Activated CD4-positive, alpha-beta T cell treated with anti-CD3 and anti-CD28 coated beads, Interleukin-2, Interleukin-4, amounts not matched to agents 100 ng/mL and 50 ng/mL, durations not matched to agents 16 hours and 8 hours (primary cell): ENCODE measurements at places on chromosomes 7 and 10.

DNA sequence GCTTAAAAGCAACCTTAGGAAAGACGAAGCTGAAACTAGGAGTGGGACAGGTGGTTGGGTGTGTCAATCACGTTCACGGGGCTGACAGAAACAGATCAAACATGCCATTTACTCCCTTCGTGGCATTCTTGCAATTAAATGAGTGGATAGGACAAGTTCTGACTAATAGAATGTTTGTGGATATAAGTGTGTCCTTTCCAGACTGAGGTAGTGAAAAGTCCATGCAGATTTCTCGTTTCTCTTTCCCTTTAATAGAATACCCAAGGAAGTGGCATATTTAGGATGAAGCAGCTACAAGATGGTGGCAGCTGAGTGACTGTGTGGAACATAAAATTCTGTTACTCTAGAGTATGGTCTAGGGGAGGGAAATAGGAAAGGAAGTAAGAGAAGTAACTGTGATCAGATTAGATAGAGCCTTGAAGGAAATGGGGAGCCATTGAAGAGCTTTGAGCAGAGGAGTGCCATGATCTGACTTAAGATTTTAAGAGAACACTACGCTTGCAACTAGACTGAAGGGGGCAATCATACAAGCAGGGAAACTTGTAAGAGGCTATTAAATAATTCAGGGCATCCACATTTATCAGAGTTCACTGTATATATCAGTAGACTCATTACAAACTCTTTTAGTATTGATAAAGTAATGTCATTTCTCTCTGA lies 46.3 kb upstream of the HYAL4 start:
- no peak for DNase-seq

DNA sequence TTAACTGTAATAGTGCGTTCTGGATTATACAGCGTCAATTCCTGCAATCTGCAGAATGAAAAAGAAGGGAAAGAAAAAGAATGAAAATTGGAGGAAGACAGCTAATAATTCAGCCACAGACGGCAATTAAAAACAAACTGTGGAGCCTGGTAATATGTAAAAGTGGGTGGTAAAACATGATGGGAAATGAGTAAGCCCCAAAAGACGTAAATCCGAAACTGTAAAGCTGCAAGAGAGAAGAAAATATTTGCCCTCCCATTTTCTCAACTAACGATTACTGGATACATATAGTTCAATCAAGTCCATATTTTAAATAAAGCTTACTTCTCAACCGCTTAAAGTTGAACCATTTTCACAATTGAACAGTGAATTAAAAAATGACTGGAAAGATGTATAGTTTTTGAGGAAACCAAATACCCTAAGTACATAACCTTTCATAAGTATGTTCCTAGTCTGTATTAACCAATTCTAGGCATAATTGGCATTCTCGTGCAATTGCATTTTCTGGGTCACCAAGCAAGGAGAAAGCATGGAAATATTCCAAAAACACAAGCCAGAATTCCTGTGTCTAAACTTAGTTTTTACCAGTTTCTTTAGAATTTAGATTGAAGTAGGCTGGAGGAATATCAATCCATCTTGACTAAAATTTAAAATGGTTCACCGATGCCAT lies 44.8 kb downstream of the MALSU1 start:
- DNase-seq: no peak

- DNase-seq: no peak
These were observed 37.8 kb downstream of the PTPRN2 start for GRCh38 chr7:158549616-158550393.

- no peak for DNase-seq
These were observed 352.2 kb downstream of the TFEC start for GRCh38 chr7:115678086-115678982.

DNA sequence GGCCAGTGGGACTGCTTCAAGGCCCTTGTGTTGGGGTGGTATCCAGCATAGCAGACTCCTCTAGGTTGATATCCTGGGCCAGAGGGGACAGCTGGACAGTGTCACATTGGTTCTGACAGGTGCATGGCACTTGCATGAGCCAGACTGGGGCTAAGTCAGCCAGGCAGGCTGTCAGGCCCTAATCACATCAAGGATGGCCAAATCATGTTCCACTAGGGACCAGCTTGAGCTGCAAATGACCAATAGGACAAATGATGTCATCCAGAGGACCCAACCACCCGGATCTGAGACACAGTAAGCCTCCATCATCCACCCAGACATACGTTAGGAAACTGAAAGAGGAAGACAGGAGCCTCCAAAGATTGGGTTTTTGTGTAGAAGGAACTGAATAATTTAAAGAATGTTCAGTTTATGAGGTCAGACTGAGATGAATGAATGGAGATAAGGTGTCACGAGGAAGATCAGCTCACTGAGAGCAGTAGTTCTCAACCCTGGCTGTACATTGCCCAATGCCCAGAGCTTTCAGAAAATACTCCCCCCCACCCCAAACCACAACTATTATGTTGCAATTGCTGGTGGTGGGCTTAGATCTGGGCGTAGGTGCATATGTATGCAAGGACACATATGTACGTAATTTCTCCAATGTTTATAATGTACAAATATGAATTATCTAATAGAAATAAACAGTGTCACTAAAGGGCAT lies 75.2 kb upstream of the INHBA start:
- no peak for DNase-seq

GRCh38 chr7:12107841-12108254 lies 103.2 kb upstream of the TMEM106B start:
- no peak for DNase-seq

DNA sequence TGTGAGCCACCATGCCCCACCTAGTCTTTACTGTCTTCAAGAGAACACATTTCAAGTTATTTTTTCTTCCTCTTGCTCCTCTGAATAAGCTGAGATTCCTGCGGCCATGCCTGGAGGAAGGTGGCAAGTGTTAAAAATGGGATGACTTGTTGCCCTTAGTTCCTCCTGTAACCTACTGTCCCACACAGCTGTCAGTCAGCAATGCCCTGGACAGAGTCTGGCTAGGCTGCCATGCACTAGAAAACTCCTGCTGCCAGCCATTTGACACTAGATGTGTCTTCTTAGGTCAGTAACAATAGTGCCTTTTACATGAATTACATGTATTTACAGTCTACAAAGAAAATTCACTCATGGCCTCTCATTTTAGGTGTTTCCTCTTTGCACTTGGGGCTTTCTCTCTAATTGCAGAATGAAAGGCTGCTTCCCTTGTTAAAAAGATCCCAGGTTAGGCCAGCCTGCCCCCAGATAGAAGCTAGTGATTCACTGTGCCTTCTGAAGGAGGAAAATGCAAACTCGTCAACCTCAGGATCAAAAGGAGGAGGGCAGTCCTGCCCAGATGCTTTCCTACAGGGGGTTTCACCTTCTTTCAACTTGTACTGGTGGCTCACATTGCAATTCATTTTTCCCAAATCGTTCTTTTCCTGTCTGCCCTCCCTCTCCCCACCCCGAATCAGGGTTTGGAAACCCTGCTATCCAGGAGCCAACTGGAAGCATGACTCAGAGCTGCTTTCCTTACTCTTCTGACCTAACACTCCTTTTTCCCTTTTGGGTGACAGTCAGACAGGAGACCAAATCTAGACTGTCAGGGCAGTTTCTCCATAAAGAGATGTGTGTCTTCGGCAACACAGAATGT lies 136.6 kb downstream of the SPAG6 start:
- no peak for DNase-seq

GRCh38 chr7:83925860-83926259 lies 268.7 kb downstream of the SEMA3A start:
- DNase-seq: no peak

DNA sequence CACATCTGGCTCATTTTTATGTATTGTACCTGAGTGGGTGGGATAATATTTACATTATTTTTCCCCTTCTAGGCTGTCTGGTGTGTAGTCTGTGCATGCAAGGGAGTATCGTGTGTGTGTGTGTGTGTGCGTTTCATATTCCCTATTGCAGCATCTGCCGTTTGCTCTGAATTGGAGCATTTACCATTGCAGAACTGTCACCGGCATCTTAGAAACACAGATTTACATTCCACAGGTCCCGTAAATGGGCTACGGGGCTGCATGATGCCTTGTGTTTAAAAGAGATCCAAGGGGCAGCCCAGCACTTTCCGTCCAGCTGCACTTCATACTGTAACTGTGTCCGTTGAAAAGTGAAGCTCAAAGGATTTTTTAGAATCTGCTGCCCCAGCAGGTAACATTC lies 167.1 kb upstream of the KIAA1217 start:
- no peak for DNase-seq

DNA sequence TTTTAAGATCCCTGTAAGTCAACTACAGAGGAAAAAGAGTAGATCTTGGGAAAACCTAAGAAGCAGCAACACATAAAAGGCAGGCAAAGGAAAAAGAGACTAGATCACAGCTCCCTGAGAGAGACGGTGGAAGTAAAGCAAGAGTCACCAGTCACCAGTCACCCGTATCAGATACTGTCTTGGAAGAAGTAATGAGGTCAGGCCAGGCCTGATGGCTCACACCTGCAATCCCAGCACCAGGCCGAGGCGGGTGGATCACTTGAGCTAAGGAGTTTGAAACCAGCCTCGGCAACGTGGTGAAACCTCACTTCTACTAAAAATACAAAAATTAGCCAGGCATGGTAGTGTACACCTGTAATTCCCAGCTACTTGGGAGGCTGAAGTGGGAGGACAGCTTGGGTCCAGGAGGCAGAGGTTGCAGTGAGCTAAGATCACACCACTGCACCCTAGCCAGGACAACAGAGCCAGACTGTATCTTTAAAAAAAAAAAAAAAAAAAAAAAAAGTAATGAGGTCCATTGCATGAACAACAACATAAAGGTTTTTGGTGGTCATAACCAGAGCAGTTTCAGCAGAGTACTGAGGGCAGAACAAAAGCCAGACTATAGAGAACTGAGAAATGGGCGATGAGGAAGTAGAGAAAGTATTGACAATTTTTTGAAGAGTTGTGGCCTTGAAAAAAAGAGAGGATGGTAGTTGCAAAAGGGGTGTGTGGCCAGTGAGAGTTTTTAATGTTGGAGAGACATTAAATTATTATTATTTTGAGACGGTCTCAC lies 16.9 kb downstream of the ZNF713 start:
- no peak for DNase-seq

GRCh38 chr7:73844131-73844547 lies 1.8 kb upstream of the METTL27 start:
- no peak for DNase-seq

DNA sequence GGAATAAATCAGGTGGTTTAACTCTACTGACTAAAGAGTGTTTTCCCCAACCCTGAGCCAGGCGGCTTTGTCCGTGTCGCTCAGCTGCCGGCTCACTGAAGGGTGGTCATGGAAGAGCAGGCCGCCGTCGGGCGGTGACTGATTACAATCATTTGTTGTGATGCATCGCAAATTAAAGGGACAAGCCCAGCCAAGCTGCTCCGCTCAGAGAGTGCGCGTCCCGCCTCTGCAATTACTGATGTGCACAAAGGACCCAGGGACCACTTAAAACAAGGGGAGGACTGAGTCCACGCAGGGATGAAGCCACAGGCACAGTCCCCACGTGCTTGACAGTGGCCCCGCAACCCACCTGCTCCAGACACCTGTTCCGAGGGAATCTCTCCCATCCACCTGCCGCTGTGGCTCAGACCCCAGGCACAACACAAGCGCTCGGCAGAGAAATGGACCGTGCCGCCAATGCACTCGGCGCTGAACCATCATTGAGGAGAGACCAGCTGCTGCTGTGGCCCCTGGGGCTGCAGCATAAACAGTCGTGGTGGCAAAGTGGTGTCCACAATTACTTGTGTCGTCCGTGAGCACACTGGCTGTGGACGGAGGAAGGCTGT lies 526.5 kb downstream of the PTPRN2 start:
- DNase-seq: no peak

- DNase-seq: no peak
These were observed 231.5 kb upstream of the ZNF32 start for GRCh38 chr10:43880160-43880559.
